Activated CD4-positive, alpha-beta T cell treated with anti-CD3 and anti-CD28 coated beads, Interleukin-2, amount 10 ng/mL, durations not matched to agents 7 days and 5 days (primary cell): ENCODE measurements at places on chromosomes 1 and 21. TPM values are rescaled to one million over a fixed set of nuclear protein-coding genes. Genes with fewer than 3 reads are reported as not detected.

LORICRIN gene
- not detected for total RNA-seq

DNA sequence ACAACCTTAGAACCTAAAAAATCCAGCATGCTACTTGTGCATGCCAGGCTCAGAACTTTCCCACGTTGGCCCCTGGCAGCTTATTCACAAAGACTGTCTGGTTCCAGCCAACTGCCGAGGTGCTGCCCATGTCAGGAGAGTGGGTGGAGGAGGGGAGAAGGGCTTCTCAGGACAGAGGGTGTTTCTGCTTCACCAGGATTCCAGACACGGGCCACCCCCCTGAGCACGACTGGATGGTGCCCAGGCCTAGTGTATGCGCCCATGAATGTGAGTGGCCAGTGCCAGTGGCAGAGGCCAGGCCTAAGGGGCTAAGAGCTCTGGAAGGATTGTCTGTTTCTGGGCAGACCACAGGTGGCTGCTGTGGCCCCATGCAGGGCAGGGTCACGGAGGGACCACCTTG lies 148.2 kb upstream of the COL6A1 start:
- H3K27ac ChIP-seq, result no peak overlapping the region
- no peak for DNase-seq
- H3K27me3 ChIP-seq, result no peaks in the 10 kb centered on the region
- no peak overlapping the region for H3K4me3 ChIP-seq
- peaks cover 2% of the 10 kb centered on the region for H3K4me1 ChIP-seq

- no peak overlapping the region for H3K27ac ChIP-seq
- H3K36me3 ChIP-seq, result no peaks in the 10 kb centered on the region
- no peaks in the 10 kb centered on the region for H3K27me3 ChIP-seq
- H3K4me1 ChIP-seq, result no peaks in the 10 kb centered on the region
Measured at GRCh38 chr1:198491596-198491995, 48.9 kb downstream of the ATP6V1G3 start.

DNA sequence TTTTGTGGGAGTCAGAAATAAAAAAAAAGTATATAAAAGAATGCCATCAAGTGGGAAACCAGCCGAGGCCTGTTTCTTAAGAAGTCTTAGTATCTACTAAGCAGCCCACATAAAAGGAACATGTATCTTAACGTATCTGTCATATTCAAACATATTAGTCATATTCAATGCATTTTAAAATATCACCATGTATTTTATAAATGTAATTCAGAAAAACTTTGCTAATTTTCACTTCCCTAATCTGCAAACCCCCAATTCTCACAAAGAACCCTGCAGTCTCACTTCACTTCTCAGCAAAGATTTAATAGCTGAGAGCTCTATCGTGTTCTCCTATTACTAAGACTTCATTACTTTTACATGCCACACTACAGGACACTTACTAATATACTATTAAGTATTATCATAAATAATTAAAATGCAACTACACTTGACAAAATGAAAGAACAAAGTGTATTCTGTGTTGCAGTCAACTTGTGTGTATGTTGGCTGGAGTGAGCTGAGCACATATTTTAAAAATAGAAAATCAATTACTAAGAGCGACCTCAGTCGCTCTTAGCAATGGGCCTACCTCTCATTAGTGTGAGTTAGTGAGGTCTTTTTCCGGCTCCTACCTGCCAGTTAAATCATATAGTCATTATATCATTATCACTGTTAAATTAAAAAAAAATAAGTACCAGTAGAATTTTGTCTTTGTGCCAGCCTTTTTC lies 484.3 kb downstream of the LMO4 start:
- H3K4me3 ChIP-seq, result no peak overlapping the region
- H3K36me3 ChIP-seq, result no peaks in the 10 kb centered on the region
- no peak for DNase-seq
- H3K27ac ChIP-seq, result no peak overlapping the region

- peaks cover 4% of the 10 kb centered on the region for H3K36me3 ChIP-seq
- peaks cover 24% of the 10 kb centered on the region for H3K4me1 ChIP-seq
- H3K4me3 ChIP-seq, result peak overlapping the region; percentile 2
- peaks cover 15% of the 10 kb centered on the region for H3K27me3 ChIP-seq
- peak overlapping the region; percentile 7 for H3K27ac ChIP-seq
Measured at GRCh38 chr1:172906778-172907592, 143.8 kb downstream of the TNFSF18 start.

DNA sequence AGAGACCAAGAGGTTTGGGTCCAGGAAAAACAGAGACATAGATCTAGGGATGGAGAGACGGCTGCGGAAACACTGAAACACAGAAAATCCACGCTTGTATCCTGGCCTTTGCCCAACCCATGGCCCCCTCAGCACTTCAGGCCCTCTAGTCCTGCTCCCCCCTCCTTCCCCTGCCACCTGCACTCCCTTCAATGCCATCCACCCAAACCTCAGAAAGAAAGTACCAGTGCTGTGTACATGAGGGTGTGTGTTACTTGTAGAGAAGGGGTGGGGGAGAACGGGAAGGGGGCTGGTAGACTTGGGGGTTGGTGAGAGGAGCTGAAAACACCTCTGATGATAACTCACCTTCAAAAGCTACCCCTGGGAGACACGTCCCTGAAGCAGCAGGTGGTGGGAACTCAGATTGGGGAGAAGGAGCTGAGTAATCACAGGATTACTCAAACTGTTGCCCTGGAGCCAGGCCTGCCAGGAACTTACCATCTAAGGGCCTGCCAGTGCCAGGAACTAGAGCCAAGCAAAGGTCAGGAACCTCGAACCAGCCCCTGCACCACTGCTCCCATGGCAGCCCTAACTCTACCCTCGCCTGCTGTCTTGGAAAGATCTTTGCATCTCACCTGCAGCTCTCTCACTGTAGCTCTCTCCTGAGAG lies 11.5 kb downstream of the RORC start:
- H3K4me1 ChIP-seq, result peaks cover 69% of the 10 kb centered on the region
- DNase-seq, result no peak
- peak overlapping the region; percentile 33 for H3K27ac ChIP-seq
- no peak overlapping the region for H3K4me3 ChIP-seq

GRCh38 chr21:39690454-39690853 lies 54.5 kb upstream of the IGSF5 start:
- no peaks in the 10 kb centered on the region for H3K4me1 ChIP-seq
- H3K27ac ChIP-seq, result no peak overlapping the region
- no peaks in the 10 kb centered on the region for H3K27me3 ChIP-seq
- no peaks in the 10 kb centered on the region for H3K36me3 ChIP-seq
- DNase-seq, result no peak
